Stimulated activated CD4-positive, alpha-beta T cell treated with anti-CD3 and anti-CD28 coated beads, TNF-alpha, amount 100 ng/mL, for 1 hour (primary cell): ENCODE measurements at places on chromosomes 16 and 17.

DNA sequence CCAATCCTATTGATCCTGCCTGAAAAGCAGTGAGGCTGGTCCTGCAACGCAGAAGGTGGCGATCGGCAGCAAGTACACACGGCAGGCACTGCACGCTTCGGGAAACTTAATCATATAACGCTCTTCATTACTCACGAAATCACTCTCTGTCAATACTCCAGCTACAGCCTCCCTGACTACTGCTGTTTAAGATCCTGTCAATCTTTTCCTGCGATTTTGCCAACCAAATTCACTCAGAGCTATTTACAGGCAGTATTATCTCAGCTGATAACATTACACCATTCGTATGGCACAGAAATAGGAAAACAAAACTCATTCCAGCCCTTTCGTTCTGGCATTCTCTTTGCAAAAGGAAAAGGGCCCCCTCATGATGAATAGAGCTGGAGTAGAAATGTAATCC lies 262.4 kb upstream of the CDH8 start:
- no peak for DNase-seq

DNA sequence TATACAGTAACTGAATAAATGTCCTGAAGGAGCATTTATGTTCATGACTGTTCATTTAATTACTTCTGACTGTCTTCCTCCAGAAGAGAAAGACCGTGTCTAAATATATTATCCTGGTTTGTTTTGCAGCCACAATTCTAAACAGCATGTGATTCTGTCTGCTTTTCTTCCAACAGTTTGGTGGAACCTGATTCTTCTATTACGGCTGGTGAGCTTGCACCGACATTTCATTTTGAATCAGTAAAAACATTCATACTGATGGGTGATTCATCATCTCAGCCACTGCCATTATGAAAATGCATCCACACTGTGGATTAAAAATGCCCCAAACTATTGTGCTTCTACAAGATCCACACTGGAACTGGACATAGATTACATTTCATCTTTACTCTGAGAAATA lies 16.9 kb downstream of the KNOP1 start:
- DNase-seq = no peak

GRCh38 chr17:13355054-13355453 lies 246.7 kb downstream of the HS3ST3A1 start:
- DNase-seq = no peak

GRCh38 chr16:4744555-4745273 lies 10.4 kb downstream of the DNAAF8 start:
- DNase-seq = no peak

DNA sequence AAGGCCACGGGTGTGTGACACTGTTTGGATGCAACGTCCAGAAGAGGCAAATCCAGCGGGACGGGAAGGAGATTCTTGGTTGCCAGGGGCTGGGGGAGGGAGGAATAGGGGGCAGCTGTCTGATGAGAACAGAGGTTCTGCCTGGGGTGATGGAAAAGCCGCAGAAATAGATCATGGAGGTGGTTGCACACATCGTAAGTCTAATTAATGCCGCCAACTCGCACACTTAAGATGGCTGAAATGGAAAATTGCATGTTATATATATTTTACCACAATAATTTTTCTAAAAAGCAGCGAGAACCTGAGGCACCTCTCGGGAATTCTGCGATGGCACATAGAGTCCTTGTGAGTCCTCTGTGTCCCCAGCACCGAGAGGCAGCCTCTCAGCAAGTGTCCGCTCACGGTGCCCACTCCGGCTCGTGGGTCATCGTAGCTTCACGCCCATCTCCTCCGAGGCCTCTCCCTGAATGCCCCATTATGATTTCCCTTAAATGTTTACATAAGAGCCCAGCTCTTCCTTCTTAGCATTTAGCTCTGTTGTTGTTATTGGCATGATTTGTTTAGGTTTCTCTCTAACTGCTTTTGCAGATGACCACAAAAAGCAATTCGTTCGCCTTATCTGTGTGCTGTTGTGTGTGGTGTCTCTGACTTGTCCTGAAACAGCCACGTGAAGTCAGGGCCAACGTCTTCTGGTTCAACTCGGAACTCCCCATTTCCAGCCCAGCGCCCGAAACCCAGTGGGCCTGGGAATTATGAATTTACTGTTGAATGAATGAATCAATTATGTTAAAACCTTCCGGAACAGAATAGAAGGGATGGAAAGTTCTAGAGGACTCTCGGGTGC lies 7.7 kb downstream of the WFDC1 start:
- DNase-seq = no peak

GRCh38 chr17:77042476-77043231 lies 98.1 kb upstream of the SEC14L1 start:
- no peak for DNase-seq

GRCh38 chr17:61255647-61256046 lies 144.0 kb upstream of the TBX2 start:
- no peak for DNase-seq

DNA sequence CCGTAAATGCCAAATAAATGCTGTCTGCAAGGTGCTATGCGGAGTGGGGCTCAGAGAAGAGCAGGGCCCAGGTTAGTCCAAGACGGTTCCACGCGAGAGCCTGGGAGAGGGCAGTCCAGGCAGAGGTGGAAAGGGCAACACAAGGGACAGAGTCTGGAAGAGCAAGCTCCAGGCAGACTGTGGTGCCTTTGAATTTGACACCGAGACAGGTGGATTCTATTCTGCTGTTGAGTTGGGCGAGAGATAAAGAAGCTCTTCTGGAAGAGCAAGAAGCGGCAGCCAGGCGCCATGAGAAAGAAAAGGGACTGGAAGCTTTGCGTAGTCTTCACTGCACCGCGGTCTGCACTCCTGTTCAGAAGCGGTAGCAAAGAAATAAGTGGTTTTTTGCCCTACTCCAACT lies 55.6 kb downstream of the CYTH1 start:
- DNase-seq = no peak

DNA sequence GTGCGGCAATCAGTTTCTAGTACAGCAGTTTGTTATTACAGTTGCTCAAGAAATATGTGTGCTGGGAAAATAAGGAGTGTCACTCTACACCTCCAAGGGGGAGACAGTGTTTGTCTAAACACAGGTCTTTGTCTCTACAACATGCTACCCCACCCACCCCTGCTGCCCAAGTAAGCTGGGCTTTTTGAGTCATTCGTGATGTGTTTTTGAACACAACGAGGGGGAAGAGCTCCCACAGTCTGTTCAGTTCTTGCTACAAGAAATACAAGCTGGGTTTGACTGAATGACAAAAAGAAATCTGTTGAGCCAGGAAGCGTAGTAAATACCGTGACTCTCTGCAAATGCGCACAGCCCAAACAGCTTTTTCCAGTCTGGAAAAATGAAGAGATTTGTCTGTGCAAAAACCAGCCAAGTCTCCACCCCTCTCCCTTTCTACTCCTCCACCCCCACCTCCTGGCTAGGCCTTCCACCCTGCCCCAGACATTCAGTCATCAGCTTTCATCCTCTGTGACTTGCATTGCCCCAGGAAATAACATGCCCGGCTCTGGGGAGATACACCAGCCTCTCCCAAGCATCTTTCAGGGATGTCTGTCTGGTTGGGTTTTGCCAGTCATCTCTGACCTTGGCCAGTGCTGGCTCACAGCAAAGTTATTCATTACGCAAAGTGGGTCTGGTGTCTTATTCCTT lies 25.7 kb downstream of the CHD9 start:
- no peak for DNase-seq

DNA sequence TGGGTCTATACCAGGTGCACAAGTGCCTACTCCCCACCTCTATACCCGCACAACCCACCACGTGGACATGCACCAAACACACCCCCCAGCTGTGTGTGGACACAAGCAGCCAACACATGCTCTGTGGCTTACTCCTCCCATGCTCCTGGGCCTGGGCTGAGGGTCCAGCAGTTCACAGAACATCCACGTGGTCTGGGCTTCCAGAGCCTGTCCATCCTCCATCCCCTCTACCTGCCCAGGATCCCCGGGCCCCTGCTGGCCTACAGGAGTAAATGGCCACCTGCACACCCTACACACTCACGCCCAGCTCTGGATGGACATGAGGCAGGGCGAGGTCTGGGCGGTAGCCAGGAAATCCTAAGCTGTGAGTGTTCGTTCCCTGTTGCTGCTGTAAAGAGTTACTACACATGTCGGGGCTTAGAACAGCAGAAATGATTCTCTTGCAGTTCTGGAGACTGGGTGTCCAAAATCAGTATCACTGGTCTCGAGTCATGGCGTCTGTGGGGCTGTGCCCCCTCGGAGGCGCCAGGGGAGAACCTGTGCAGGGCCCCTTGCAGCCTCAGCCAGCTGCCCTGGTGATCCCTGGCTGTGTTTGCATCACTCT lies 15.0 kb upstream of the RAI1 start:
- DNase-seq = no peak

DNA sequence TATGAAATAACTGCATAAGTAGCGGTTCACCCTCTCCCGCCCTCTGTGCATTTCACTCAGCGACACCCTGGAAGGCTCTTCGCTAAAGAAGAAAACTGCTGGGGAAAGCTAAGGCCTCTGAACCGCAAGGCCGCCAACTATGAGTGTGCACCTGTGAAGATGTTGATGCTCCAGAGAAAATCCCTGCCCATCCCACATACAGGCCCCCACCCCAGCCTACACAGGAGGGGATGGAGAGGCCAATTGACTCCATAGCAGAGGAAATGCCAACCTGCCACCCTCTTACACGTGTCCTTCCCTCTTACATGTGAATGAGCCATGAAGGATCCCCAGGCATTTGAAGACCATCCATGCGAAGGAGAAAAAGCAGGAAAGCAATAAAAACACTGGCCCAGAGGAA lies 104.8 kb downstream of the MGAT5B start:
- DNase-seq = no peak

GRCh38 chr16:84334058-84334457 lies 34.3 kb upstream of the ATP2C2 start:
- DNase-seq = no peak

GRCh38 chr17:4987767-4988567 lies 492 bp upstream of the CAMTA2 start:
- no peak for DNase-seq

GRCh38 chr16:65600629-65601028 lies 478.8 kb upstream of the CDH11 start:
- no peak for DNase-seq

GRCh38 chr17:15271741-15272140 lies 6.6 kb upstream of the PMP22 start:
- no peak for DNase-seq

DNA sequence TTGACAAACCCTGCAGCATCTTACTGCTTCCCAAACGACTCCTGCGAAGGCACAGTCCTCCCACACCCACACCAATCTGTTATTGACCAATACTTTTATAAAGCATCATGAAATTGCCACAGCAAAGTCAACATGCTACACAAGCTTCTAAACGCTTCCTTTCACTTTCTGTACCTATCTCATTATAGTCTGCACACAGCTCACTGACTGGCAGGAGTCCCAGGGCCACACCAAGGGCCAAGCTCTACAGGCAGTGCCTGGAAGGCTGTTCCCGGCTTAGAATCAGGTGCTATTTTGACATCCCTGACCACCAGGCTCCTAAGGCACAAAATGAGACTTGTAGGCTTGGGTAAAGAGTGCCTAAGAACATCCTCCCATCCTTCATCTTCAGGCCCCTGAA lies 39.5 kb downstream of the USP7 start:
- DNase-seq = no peak

GRCh38 chr17:31236137-31236536 lies 60.9 kb downstream of the OMG start:
- DNase-seq = no peak

- DNase-seq = no peak
Observed at GRCh38 chr16:48831076-48831722, 221.2 kb upstream of the N4BP1 start.

DNA sequence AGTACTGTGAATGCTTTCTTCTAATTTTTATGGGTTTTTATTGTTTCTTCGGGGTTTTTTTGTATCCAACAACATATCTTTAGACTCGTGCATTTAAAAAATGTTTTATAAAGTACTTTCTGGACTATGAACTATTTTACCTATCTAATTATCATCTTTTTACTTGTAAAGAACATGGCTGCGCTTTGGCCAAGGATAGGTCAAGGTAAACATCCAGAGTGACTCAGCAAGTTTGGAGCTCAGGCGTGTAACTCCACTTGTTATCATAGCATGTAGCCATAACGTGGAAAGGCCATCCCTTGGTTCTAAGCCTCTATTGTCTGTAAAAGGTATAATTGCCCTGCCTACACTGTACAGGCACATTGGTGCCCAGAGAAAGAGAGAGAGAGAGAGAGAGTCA lies 818.0 kb upstream of the GOT2 start:
- DNase-seq = no peak
